ENCODE measurements at places on chromosomes 16 and 17.

DNA sequence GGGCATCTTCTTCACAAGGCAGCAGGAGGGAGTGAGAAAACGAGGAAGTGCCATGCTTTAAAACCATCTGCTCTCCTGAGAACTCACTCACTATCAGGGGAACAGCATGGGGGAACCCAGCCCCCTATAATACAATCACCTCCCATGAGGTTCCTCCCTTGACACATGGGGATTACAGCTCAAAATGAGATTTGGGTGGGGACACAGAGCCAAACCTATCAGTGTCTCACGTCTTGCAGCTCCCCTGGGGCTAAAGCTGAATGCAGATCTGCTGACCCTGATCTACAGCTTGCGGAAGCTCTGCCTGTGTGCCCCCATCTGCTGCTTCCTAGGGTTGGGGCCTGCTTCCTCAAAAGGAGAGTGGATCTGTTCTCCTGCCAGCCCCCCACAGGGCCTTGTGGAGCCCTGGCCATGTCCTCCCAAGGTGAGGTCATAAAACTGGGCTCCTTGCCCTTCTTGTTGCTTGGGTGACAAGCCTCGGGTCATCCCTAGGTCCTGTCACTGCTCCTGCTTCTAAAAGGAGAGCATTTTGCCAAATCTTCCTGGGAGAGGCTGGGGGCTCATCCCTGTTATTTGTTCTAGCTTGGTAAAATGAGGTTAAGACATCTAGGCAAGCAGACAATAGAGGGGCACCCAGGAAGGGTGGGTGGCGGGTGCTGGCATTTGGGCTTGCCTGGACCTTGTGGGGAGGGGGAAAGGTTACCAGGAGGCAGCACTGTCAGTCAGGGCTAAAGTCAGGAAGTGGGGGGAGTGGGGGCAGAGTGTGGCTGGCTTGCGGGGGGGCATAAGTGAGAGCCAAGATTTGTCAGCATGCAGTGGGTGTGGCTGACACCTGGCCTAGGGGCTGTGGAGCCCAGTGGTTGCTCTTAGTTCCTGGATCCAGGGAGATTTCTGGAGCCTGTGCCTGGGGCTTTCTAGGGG is 16.0 kb downstream of the KRT33A start:
- no peak for DNase-seq

DNA sequence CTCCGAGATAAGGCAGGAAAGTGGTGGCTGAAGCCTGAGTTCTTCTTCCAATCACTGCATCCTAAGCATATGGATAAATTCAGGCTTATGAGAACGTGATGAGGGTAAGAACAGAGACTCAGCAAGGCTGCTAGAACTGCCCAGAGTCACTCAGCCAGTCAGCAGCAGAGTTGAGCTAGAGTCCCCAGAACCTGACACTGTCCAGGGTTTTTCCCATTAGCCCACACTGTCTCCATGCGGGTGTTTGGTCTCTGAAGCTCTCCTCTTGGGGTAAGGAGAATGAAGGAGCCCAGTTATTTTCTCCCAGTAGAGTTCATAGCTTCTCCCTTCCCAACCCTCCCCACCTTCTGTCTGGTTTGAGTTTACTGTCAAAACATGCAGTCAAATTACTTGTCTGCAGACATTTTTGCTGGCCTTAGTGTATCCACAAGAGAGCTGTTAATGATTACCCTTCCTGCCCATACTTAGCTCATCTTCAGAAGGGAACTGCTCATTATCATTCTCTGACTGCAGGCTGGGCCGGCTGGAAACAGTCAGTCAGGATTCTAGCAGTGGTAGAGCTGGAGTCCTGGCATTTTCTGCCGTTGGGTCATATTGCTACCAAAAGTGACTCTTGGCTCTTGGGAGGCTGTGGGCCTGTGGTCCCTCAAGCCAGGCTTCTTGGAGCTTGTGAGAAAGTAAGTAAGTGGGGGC is 460.0 kb downstream of the HS3ST3B1 start:
- no peak for DNase-seq

- DNase-seq, result no peak
Measured at GRCh38 chr16:27841911-27842310, 221.6 kb downstream of the GSG1L start.

GRCh38 chr17:1423456-1424135 is 23.6 kb upstream of the YWHAE start:
- DNase-seq, result no peak

- no peak for DNase-seq
Measured at GRCh38 chr16:63830061-63830460, 1291.8 kb downstream of the CDH11 start.

- no peak for DNase-seq
Measured at GRCh38 chr17:13864521-13864920, 204.8 kb upstream of the COX10 start.
